ENCODE measurements at places on chromosomes 1 and 21.
A peak's percentile ranks its signal among the peaks of the same experiment; 100 is the strongest.

- DNase-seq, result no peak
Observed at GRCh38 chr1:2937805-2938204, 83.5 kb upstream of the ACTRT2 start.

DNA sequence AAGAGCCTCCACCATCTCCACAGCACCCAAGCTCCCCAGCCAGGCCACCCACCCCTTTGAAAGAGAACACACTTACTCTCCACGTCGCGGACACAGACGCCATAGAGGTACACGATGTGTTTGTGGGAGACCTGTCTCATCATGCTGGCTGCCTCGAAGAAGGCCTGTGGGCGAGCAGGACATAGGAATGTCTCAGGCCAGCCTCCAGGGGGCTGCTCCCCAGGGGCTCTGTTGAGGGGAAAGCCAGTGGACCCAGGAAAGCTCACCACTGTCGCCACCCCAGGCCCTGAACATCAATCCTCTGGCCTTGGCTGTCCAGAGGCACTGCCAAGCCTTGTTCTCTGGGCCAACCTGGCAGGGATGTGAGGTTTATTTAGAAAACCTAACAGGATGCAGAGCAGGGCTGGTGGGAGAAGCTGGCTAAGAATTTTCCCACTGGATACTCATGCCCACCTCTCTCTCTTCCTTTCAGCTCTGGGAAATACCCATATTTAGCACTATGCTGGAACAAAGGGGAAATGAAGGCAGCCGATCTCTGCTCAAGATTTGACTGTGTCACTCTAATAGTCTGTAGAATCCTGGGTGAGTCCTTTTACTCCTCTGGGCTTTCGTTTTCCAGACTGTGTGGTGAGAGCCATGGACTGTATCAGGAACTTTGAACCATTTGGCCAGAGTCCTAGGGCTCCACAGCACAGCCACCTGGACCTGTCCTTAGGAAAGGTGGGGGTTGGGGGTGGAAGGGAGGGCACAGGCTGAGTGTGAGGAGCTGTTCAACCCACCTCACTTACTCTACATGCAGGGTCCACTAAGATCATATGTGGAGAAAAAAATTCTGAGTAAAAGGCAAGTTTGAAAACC lies 101.9 kb downstream of the RAVER2 start:
- DNase-seq, result no peak

GRCh38 chr21:45016031-45016405 lies 58.4 kb upstream of the ADARB1 start:
- no peak for DNase-seq

DNA sequence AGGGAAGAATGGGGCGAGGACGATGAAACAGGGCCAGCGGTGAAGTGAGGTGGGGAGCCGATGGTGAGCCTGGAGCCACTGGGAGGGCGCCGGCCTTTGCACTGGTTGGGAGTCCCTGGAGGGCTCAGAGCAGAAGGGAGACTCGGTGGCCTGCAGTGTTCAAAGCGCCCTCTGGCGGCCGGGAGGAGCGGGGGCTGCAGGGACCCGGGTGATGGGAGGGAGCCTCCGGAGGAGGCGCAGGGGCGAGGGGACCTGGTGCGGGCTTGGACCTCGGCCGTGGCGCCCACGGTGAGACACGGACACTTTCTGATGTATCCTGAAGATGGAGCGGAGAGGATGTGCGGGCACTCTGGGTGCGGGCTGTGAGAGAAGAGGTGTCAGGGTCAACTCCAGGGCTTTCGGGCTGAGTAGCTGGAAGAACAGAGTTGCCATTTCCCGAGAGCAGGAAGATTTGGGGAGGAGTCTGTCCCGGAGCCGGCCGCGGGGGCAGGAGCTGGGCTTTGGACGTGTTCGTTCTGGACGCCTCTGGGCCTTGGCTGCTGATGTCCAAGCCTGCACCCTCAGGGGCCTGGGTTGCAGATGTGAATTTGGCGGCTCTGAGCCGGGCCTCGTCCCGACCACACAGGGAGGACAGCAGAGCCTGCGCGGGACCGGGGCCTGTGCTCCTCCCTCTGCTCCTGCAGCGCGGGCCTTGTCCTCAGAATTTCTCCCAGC lies 29.7 kb downstream of the HEYL start:
- peak; percentile 61 for DNase-seq

- no peak for DNase-seq
Observed at GRCh38 chr1:45925728-45926287, 122.4 kb downstream of the MAST2 start.

DNA sequence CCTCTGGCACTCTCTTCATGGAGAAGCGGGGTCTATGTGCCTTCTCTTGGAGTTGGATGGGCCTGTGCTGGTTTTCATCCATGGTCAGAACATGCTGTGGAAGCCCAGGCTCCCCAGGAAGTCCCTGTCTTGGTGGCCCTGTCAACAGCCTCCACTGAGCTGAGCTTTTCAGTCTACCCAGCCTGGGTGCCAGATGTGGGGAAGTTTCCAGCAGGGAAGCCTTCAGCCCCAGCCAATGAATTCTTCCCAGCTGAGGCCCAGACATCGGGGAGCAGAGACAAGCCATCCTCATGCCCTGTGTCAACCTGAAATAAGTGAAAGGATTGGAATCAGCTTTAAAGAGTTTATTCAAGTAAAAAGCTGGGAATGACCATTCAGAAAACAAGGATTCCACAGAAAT lies 75.1 kb upstream of the PGBD5 start:
- DNase-seq, result no peak

- DNase-seq, result no peak
Observed at GRCh38 chr1:7476861-7477547, 294.1 kb upstream of the VAMP3 start.

GRCh38 chr1:220914283-220915116 lies 35.3 kb downstream of the HLX start:
- DNase-seq, result peak; percentile 75

- no peak for DNase-seq
Observed at GRCh38 chr1:157240495-157241184, 102.4 kb upstream of the ETV3 start.

GRCh38 chr21:44947111-44947929 lies 7.5 kb downstream of the SLX9 start:
- no peak for DNase-seq

- DNase-seq, result peak; percentile 47
Observed at GRCh38 chr1:1013922-1014648, 788 bp downstream of the ISG15 start.

DNA sequence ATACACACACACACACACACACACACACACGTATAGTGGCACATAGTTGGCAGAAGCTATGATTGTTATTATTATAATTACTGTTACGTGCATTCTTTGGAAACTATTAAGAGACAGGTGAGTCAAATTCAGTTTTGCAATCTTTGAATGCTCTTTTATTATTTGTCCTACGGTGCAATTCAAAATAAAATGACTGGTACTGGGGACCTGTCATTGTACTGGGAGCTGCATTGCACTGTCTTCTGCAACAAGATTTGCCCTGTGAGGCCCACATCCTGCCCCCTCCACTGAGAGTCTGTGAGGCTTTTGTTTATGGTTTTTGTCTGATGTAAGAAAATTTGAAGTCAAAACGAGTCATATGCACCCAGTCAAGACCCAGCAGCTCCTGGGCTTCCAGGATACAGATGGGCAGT lies 1.9 kb downstream of the LY9 start:
- DNase-seq, result no peak

DNA sequence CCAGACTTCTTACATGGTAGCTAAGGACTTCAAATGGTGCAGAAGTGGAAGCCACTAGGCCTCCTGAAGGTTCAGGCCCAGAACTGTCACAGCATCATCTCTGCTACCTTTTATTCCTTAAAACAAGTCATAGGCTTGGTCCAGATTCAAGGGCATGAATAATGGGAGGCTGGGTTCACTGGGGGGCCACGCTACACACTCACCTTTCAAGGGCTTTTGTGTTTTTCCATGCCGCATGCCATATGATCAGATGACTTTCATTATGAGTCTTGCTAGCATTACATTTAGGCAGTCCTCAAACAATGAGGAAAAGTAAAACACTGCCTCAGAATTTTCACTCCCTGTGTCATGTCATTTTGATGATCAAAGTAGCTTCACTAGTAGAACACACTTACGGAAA lies 83.4 kb downstream of the VPS26C start:
- no peak for DNase-seq

DNA sequence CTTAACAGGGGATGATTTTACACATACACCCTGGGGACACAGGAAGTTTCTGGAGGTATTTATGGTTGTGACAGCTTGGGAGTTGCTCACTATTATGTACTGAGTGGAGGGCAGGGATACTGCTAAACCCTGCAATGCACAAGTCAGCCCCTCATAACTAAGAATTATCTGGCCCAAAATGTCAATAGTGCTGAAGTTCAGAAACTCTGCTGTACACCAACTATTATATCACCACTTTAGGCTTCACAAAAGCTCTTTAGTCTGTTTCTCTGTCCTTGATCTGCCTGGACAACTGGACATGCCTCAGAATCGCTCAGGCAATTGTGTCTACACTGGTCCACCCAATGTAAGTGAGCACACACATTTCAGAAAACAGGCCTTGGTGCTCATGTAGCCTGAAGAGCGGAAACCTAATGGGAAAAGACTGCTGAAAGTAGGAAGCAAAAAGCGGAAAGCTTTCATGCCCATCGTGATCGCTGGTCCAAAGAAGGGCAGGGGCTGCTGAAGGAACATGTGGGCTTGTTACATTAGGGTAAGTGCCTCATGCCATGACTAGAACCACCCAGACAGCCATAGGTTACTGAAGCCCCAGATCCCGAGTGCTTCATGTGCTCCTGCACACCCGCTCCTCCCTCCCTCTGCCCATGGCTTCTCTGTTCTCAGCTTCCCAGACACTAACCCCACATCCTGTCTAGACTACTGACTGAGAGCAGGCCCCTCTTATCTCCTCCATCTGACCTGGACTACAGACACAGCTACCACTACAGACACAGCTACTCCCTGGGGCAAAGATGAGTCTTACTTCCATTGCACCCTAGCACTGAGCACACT lies 73.5 kb downstream of the LRIG2 start:
- no peak for DNase-seq

DNA sequence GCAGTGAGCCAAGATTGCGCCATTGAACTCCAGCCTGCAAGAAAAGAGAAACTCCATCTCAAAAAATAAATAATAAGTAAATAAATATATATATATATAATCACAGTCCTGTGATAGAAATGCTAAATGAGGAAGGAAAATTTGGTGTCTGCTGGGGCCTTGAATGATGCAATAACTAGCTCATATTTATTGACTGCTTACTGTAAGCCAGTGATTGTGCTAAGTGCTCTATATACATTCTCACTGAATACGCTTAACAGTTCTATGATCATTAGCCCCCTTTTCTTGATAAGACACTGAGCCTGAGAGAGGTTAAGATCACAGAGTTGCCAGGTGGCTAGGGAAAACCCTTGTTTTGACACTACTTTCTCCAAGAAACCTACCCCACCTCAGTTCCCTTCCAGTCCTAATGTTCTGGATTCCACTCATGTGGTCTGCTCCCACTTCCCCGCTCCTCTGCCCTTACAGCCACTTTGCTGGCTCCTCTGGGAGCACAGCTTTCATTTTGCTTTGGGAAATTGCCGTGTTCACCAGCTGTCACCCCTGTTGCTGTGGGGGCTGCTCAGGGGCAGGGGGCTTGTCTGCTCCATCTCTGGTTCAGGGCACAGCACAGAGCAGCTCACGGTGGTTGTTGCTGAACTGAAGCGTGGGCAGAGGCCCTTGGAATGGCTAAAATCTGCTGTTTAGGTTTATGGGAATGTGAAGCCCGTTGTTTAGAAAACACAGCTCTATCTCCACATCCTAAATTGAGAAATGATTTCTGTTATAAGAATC lies 2.5 kb upstream of the BMP8A start:
- peak; percentile 51 for DNase-seq

DNA sequence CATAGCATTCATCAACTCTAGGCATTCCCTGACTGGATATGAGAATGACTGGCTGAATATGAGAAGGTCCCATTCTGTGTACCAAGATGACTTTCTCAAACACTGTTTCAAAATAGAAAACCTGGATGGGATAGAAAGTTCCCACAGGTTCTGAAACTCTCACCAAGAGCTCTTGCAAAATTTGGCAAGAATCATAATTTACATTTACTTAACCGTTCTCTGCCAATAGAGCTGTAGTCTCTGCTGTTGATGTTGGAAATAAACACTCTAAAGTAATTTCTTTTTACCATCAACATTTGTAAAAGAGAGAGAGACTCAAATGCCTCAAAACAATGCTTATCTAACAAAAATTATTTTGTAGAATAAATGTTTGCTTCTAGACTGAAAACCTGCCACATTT lies 221.1 kb downstream of the LMO4 start:
- no peak for DNase-seq

DNA sequence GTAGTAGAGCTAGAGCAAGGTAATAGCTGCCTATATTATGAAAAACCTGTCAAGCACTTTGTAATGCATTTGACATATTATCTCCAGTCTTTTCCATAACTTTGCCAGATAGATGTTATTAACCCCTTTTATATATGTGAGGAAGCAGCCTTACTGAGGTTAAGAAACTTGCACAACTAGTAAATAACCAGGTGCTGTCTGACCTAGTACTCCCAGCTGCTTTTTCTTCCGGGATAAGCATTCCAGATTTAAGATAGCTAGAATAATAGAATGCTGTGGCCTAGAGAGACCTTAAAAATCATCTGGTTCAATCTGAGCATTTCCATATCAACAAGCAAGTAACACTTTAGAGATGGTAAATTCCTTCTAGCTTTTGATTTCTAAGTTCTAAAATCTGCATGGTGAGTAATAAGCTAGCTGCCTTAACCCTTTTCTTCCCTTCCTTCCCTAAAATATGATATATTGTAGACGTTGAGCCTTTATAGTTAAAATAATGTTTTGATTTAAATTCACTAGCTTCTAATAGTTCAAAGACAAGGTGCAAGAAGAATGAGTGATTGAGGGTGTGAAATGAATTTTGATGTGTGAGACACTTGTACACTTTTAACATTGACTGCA lies 1.8 kb downstream of the SH3GLB1 start:
- no peak for DNase-seq

DNA sequence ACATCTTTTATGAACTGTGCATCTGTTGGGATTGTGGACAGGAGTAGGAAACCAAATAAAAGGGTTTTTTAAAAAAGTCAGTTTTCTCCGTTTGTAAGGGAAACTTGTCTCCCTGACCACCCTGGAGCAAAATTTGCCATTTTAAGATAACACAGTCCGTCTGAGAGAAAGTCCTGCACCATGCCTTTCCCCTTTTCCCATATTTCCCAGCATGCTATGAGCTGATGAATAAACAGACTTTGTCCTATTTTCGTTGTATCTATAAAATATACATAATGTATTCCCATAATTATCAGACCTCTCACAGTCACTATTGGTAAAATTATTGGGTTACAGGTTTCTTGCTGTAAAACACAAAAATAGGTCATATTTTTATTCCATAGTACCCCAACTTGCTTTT lies 1.7 kb upstream of the AKT3 start:
- DNase-seq, result no peak

- DNase-seq, result no peak
Observed at GRCh38 chr1:44266400-44267344, 53.4 kb downstream of the DMAP1 start.

DNA sequence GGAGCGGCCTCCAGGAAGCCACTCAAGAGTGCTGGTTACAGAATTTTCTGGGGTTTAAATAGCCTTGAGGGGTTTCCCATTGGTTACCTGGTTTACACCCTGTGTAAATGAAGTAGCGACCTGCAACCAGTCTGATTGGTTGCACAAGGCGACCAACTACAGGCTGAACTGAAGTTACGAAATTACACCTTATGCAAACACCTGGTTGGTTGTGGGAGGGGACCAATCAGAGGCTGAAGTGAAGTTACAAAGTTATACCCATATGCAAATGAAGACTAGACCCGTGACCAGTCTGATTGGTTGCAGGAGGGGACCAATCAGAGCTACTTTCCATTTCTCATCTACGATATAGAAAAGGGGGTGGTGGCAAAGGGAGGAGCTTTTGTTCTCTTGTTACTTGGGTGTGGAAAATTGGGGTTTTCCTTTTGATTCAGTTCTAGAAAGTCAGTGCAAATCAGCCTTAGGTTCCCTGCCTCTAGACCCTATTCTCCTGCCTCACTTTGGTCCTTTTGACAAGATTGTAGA lies 22.2 kb upstream of the C1orf174 start:
- DNase-seq, result no peak
